ENCODE measurements at places on chromosomes 13 and 19. TPM values are rescaled to one million over a fixed set of nuclear protein-coding genes. Genes with fewer than 3 reads are reported as not detected.

The NCR1 gene
- 0.08 TPM for polyA plus RNA-seq

The KCNN4 gene
- polyA plus RNA-seq: 0.75 TPM

The SIAH3 gene
- 0.07 TPM for polyA plus RNA-seq

The SLC6A16 gene
- polyA plus RNA-seq: 1.4 TPM

The POU2F2 gene
- 0.92 TPM for polyA plus RNA-seq

The RASAL3 gene
- 0.69 TPM for polyA plus RNA-seq

The TGFBR3L gene
- 0.50 TPM for polyA plus RNA-seq

The ZNF256 gene
- polyA plus RNA-seq: 5.7 TPM

The CEACAM4 gene
- polyA plus RNA-seq: not detected

The C19orf67 gene
- not detected for polyA plus RNA-seq

The SLAIN1 gene
- 6.5 TPM for polyA plus RNA-seq

The COL5A3 gene
- polyA plus RNA-seq: 81.6 TPM

The PSG4 gene
- polyA plus RNA-seq: 0.64 TPM

The RPS19 gene
- 2,078 TPM for polyA plus RNA-seq

- no peak for DNase-seq
These were observed 1.1 kb upstream of the FAM174C start for GRCh38 chr19:1274081-1274851.

- DNase-seq: peak; percentile 26
These were observed 17.5 kb downstream of the LATS2 start for GRCh38 chr13:21043898-21044297.

DNA sequence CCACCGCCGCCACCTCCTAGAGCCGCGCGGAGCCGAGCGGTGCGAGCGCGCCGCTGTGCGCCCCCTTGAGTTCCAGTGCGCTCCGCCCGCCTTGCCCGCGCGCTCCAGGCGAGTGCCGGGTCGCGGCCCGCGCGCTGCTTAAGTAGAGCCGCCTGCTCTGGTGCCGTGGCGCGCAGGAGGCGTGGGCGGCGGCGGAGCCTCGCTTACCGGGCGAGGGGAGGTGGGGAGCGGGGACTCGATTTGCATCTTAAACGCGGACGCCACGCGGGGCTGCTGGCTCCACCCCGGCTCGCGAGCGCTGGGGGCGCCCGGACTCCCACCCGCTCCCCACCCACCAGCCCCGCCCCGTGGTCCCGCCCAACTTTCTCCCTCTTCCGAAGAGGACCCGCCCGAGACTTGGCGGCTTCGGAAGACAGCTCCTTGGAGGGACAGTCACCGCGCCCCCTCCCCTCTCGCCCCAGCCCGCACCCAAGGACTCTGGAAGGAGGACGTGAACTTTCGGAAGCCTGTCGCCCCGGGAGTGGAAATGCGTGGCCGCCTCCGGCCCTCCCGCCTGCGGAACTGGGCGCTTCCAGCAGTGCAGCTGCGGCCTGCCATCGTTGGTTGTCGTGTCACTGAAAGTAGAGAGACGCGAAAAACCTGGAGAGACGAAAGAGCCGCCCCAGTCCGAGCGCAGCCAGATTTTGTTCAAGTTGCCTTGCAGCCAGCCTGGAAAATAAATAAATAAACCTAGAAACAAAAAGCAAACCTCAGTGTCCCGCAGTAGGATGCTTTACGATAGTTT is at the start of gene KCTD12:
Gene KCTD12 (minus strand): TSS at position 114 of the 784 bp plus-strand sequence. CDS start 257 bp downstream, outside the sequence.
- DNase-seq: peak; percentile 95

- DNase-seq: peak; percentile 59
These were observed 2.7 kb upstream of the HNRNPL start for GRCh38 chr19:38852231-38853044.

DNA sequence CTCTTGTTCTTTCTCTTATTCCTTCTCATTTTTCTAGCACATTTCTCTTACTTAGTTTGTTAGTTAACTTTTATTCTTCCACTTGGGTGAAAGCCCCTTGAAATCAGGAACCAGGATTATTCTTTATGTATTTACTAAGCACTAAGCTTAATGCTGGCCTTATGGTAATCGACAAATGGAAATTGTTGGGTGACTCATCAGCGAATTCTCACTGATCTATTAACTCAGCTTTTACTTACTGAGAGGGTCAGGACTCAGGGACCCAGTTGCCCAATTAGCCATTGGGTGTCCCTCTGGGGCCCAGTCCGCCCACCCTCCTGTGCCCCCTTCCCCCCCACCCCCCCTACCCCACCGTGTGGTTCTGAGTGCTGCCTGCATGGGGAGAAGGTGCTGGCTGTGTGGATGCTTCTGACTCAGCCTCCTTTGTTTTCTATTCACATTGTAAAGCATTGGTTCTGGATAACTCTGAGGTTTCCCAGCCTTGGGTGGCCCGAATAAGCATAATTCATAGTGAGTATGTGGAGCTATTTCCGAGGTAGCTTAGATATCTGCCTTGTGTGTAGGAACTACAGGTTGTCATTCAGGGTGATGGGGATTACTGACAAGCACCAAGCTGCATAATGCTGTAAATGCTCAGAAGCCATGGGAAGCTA is 240.9 kb downstream of the FGF9 start:
- DNase-seq: no peak

- DNase-seq: no peak
These were observed 7.2 kb upstream of the TUBB4A start for GRCh38 chr19:6509118-6509971.

DNA sequence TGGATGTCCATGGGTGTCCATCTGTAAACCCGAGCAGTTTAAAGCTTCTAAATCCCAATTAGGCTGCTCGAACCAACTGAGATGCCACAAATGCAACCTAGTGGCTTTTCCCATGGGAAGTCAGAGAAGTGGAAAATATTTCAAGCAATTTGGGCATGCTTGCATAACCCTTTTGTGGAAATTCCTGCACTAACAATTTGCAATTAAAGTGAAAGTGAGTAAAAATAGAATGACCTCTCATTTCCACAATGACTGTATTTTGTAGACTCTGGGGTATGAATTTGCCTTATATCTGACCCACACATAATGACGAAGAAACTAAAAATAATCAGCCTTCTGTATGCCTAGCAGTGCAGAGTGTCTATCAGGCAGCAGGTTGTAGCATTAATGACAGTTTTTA is 91.8 kb upstream of the TSC22D1 start:
- no peak for DNase-seq

GRCh38 chr13:40961826-40962225 is 57.3 kb downstream of the ELF1 start:
- DNase-seq: no peak

- DNase-seq: no peak
These were observed 15.0 kb downstream of the NUFIP1 start for GRCh38 chr13:44974056-44974793.

GRCh38 chr19:51186323-51186722 is 38.6 kb upstream of the CD33 start:
- DNase-seq: no peak

GRCh38 chr19:7643031-7643415 is 6.1 kb downstream of the STXBP2 start:
- DNase-seq: no peak

- no peak for DNase-seq
These were observed 103.7 kb downstream of the RXFP2 start for GRCh38 chr13:31843044-31843443.

GRCh38 chr13:108922108-108922507 is 292.7 kb downstream of the MYO16 start:
- DNase-seq: no peak

- no peak for DNase-seq
These were observed 437.3 kb upstream of the ZNF507 start for GRCh38 chr19:31908080-31908479.

DNA sequence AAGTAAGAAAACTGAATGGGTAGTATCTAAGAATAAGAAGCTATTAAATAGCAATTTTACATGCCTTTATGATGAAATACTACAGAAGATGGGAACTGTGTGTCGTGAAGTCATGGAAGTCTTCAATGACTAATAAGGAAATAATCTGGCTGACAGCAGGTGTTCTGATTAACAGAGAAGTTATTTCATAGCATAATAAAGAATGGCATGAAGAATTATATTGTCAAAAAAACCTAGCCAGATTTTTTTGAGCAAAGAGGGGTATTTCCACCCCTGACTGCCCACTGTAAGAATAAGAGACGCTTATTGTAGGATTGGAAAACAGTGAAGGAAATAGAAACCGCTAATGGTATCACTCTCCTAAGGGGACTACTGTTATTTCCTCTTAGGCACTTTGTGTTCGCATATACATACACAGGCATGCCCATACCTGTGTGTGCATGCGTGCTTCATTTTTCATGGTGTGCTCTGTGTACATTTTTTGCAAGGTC is 318.8 kb downstream of the SHISA2 start:
- DNase-seq: no peak

DNA sequence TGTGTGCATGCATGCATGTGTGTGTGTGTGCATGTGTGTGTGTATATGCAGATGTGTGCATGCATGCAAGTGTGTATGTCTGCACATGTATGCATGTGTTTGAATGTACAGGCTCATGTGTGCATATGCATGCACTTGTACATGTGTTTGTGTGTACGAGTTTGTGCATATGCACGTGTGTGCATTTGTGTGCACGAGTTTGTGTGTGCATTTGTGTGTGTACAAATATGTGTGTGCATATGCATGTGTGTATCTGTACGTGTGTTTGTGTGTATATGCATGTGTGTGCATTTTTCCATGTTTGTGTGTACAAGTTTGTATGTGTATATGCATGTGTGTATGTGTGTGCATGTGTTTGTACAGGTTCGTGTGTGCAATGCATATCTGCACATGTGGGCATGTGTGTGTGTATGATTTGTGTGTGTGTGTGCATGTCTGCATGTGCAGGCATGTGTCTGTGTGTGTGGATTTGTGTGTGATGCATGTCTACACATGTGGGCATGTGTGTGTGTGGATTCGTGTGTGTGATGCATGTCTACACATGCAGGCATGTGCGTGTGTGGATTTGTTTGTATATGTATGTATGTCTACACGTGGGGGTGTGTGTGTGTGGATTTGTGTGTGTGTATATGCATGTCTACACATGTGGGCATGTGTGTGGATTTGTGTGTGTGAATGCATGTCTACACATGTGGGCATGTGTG is 57.1 kb downstream of the F2RL3 start:
- no peak for DNase-seq

GRCh38 chr13:113009743-113010509 is 40.9 kb downstream of the MCF2L start:
- no peak for DNase-seq

- DNase-seq: no peak
These were observed 1954.1 kb downstream of the PCDH9 start for GRCh38 chr13:65275838-65276630.

GRCh38 chr19:1045247-1045603 is 5.3 kb downstream of the ABCA7 start:
- no peak for DNase-seq

GRCh38 chr19:17950310-17951156 is 16.4 kb upstream of the KCNN1 start:
- DNase-seq: no peak

DNA sequence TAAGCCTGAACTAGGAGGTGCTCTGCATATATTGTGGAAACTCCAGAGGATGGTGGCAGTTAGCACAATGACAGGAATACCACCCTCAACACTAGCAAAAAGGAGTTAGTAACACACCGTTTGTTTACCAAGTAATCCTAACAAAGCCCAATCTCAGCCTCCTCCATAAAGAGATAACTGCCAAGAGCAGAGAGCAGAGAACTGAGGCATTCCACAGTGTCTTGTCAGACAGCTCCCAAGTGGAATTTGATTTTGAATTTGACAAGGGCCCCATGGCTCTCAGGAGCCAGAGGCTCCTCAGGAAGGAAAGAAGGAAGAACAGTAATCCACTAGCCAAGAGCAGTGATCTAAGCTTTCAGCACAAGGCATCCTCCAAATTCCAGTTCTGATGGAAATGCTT is 298.6 kb downstream of the DCLK1 start:
- no peak for DNase-seq

DNA sequence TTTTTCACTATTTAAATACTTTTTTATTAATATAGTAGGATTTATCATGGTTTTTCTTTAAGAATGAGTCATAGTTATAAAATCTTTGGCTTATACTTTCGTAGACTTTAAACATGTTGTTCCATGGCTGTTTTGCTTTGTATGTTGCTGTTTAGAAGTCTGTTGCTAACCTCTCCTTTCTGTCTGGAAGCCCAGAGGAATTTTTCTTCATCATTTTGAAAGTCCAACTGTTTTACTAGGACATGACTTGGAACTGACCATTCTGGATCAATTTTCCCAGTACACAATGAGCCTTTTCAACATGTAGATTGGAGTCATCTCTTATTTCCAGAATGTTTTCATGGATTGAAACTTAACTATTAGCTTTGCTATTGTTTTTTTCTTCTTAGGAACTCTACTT is 7.9 kb downstream of the CAB39L start:
- DNase-seq: peak; percentile 68

DNA sequence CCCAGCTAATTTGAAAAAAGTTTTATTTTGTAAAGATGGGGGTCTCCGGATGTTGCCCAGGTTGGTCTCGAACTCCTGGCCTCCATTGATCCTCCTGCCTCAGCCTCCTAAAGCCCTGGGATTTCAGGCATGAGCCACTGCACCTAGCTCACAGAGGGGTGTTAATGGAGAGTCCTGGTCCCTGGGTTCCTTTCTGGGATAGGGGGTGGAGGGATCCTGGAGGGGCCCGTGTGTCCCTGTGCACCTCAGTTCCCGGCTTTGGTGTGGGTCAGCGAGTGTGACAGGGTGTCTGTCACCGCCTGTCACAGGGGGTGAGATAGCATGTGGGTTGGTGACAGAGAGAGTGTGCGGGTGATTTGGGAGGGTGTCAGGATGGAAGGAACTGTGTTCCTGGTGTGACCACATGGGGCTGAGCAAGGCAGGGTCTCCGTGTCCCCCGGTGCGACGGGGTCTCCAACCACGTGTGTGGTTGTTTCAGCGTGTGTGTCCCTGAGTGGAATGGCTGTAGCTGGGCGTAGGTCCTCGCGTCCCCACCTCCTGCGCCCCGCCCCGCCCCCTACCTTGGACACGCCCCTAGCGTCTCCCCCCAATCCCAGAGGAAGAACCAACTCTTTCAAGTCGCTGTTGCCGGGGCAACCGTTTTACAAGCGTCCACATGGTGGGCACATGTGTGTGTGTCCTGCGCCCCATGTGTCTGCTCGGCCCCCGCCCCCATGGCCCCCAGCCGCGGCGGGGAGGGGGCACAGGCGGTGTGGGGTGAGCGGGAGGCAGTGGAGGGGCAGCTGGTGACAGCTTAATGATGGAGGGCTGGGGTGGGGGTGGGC is 2.9 kb upstream of the NRTN start:
- no peak for DNase-seq

GRCh38 chr19:40198272-40198990 is 7.2 kb downstream of the MAP3K10 start:
- DNase-seq: no peak

GRCh38 chr13:58573743-58574142 is 942.2 kb downstream of the PCDH17 start:
- no peak for DNase-seq

GRCh38 chr13:51894239-51894638 is 32.5 kb downstream of the CCDC70 start:
- no peak for DNase-seq

- DNase-seq: peak; percentile 4
These were observed 12.1 kb upstream of the CEACAM8 start for GRCh38 chr19:42606660-42607351.

- DNase-seq: no peak
These were observed 46.4 kb downstream of the SOX1 start for GRCh38 chr13:112113348-112113747.

GRCh38 chr19:33734913-33735312 is 61.8 kb upstream of the KCTD15 start:
- DNase-seq: peak; percentile 15

GRCh38 chr13:84446972-84447639 is 564.8 kb upstream of the SLITRK1 start:
- DNase-seq: no peak

All from muscle of arm (tissue), 14 donors.